Right forelimb (tissue), 1 donor: ENCODE measurements at places on chromosomes 4 and X.

DNA sequence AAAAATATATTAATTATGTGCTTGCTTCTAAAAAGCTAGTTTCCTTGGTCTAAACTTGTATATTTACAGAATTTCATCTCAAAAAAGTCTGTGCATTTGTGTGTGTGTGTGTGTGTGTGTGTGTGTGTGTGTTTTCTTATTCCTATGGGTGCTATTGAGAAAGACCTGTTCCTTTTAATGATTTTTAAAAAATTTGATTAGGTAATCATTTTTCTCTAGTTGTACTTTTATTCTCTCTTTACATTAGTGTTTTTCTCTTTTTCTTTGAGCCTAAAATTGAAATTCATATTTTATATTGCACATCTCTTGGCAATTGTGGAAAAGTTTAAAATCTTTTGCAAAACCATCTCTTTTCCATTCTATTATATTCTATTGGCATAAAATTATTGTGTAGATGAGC, 690.4 kb upstream of the NDST4 start:
- DNase-seq, result no peak

DNA sequence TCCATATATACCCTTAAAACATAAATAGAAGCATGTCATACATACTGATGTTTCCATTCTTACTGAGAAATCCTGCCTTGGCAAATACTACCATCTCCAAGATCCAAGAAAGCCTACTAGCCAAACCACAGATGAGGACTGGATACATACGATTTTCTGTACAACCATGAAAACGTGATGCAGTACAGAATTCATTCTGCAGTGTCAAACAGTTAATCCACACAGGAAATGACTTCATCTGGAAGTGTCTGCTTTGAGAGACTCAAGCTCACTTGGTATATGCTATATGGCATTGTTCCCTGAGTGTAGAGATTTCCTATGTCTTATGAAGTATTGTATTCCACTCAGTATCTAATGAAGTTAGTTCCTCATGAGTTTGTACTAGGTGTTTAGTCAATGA, 94.3 kb downstream of the CT47B1 start:
- no peak for DNase-seq

DNA sequence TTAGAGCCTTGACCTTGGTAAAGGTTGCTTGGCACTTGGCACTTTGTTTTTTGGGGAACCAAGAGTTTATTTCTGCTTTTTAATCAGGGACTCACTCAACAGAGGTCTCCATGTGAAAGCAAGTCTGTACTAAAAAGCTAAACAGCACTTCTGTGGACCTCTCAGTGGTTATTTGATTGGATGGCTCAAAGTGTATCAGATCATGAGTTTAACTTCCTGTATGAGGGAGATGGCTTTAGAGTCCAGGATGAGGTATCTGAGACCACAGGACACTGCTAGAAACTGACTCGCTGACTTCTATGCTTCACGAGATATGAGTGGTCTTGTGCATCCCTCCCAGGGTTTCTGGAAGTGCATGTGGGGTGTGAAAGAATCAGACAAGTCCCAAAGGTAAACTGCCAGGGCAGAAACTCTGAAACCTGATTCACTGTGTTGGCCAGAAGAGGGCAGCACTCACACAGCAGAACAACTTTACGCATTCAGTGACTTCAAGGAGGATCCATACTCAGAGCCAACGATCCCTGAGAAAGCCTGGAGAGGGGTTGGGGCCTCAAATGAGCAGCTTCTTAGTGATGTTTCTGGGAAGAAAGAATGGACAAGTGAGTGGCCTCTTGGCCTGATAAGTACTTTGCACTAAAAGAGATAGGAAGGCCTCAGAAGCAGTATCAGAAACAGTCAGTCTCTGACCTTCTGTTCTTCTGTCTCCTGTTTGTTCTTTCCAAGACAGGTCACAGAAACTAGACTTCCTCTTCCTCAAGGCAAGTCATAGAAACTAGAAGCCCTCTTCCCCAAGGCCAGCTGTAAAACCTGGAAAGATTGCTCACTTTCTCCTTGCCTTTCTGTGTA, 220.3 kb upstream of the CXCL13 start:
- peak; percentile 73 for DNase-seq

DNA sequence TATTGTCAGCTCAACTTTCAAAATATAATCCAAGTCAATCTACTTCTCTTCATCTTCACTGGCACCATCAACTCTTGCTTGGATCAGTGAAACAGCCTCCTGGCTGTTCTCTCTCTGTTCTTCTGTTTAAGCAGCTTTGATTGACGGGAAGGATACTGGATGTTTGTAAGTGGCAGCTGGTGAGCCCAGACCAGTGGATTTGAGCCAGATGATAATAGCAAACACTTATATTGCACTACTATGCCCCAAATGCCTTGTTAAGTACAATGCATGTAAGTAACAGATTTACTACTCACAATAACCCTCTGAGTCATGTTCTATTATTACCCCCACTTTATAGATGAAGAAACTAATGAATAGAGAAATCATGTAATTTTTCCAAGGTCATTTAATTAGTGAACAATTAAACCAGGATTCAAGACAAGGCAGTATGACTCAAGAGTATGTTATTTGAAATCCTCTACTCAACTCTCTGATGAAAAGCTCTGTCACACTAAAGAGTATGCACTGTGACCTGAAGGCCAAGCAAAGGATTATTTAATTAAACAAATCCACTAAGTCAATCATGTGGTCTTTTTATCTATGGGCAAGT, 44.8 kb downstream of the SPANXN3 start:
- no peak for DNase-seq

GRCh38 chr4:36422607-36423006, 141.2 kb downstream of the DTHD1 start:
- DNase-seq, result no peak

DNA sequence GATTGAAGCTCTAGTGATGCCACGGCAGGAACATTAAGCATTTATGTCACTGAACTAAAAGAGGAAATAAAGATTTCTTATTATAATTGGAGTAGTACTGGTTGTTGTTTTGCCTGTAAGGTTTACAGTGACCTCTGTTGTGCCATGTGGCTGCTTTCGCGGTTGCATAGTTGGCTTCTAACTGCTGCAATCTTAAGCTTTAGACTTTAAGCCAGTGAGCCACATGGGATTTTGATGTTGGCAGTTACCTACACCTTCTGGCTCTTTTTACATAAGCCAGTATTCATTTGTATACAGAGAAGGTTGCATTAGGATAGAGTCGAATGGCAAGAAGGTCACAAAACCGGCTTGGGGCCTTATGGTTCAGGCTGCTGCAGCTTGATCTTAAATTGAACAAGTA, 1311.6 kb downstream of the RAPGEF2 start:
- no peak for DNase-seq

GRCh38 chr4:878796-879728, 53.1 kb downstream of the GAK start:
- no peak for DNase-seq

- peak; percentile 73 for DNase-seq
These were observed 84.5 kb upstream of the MAML3 start for GRCh38 chr4:140238351-140239056.

- DNase-seq, result no peak
These were observed 116.6 kb upstream of the FAT1 start for GRCh38 chr4:186840222-186840701.

- DNase-seq, result no peak
These were observed 11.0 kb upstream of the USP46 start for GRCh38 chr4:52670121-52670520.

DNA sequence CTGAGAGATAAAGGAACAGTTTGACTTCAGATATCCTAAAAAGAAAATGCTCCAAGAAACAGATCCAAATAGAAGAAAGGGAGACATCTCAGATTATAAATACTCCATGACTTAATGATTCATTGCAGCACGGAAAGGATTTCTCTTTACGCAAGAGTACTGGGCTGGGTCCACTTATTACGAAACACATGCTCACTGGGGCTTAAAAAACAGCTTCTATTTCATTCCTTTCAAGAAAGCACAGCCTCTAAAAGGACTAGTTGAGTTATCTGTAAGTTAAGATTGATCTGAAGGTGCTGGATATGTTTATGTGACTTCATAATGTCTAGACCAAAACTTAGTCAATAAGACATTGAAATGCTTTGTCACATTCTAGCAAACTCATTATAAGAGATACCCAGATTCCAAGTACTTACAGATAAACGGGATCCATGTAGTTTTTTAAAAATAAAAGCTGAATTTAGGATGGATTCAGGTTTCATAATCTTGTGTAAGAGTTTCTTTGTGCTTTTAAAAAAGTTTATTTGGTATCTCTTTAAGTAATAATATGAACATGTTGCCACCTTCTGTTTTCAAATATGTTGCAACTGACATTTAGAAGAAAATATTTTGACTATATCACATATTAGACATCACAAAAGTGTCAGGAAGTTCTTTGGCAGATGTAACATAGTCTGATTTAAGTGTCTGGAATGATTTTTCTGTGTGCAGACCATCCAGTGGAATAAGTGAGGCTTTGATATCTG, 109.5 kb upstream of the MYOZ2 start:
- no peak for DNase-seq

DNA sequence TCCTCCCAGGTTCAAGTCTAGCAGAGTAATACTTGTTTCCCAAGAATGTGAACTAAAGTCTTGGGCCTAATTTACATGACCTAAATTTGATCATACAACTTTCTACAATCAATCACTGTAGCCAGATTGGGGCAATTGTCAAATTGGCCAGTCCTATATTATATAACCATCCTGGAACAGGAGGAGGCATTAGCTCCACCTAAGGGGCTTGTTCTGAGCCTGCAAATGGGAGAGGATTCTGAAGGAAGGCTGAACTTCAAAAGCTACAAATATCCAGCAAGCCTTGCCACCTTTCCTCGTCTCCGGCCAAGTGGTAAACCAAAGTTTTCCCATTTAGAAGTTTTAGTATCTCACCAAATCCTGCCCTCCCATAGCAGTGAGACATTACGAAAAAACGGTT, 1289.6 kb upstream of the TENM3 start:
- no peak for DNase-seq

DNA sequence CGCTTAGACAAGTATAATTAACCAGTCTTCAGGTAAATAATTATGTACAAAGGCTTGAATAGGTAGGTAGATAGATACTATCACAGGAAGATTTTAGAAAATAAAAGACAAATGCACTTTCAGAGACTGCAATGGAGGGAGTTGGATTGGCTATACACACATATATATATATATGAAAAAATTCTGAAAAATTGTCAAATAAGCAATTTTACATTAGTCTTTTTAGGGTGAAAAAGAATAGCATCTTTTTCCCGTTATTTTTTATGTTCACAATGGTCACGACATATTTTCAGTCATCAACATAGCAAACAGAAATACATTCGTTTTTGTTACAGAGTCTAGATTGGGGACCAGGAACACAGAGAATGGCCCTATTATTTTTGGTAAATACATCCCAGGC, 385.9 kb upstream of the ACTRT1 start:
- no peak for DNase-seq

- DNase-seq, result no peak
These were observed 142.8 kb upstream of the PPP1R2C start for GRCh38 chrX:42920752-42921151.

DNA sequence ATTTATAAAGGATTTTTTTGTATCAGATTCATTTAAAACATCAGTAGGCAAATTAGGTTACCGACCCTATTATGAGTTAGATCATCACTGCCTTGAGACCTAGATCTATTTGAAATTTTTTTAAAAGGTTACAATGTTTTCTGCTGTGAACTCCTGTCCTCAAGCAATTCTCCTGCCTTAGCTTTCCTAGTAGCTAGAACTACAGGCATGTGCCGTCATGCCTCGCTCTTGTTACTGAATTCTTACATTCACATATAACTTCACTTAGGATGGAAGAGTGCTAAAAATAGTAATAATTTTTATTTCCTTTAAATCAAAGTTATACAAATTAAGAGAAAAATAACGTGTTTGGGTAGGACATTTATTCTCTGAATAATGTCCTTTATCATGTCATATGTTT, 75.5 kb upstream of the MAOA start:
- DNase-seq, result no peak

DNA sequence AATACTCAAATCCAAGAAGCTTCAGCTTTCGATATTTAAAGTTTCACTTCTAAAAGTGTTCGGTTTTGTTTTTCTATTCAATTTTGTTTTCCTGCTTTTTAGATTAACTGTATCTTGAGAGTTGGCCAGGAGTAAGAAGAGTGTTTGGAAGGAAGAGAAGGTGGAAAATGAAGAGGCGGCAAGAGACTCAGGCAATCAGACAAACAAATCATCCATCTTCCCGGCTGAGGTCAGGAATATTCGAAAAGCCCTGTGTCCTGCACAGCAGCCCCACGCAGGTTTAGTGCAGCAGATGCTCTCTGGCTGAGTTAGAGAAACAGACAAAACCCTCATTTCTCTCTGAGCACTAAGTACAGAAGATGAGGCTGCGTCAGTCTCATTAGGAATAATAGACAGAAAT, 330.3 kb upstream of the NOCT start:
- no peak for DNase-seq

GRCh38 chr4:70902577-70903290, 565 bp downstream of the MOB1B start:
- DNase-seq, result no peak

DNA sequence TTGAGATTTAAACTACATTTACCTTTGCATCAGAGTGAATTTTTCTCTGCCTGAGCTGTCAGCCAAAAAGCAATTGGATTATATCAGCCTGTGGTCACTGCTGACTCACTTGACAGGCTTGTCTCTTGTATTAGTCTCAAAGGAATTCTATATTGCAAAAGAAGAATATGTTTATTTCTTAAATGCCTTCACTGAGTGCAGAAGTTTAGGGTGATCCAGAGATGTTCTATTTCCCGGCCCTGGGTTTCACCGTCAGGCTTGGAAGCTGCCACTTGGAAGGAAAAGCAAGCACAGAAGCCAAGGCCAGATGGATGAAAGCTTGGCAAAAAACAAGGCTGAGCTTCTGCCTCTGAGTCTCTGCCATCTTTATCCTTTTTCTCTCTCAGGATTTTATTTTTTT, 80.9 kb downstream of the FAM114A1 start:
- no peak for DNase-seq
